Spleen (tissue), 13 donors: ENCODE measurements at places on chromosomes 6 and 20.

- DNase-seq: no peak
These were observed 143.1 kb upstream of the PCSK2 start for GRCh38 chr20:17083738-17084137.

DNA sequence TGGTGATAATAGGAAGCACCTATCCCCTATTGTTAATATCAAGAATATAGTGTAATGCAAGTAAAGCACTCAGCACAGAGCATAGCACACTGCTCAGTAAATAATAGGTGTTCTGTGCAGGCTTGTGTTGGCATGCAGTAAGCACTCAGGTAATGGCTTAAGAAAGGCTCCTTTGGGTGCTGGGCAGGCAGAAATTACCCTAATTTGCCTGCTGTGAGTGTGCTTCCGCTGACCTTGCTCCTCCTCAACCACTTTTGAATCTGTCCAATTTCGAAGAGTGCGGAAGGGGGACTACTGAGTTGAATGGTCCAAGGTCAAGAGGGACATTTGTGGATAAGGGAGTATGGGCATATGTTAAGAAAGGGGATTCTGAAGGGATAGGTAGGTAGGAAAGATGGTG is 15.4 kb downstream of the SRSF3 start:
- no peak for DNase-seq

GRCh38 chr6:13044896-13045295 is 283.4 kb downstream of the TBC1D7 start:
- no peak for DNase-seq

- no peak for DNase-seq
These were observed 79.6 kb upstream of the EPB41L1 start for GRCh38 chr20:36074983-36075382.

DNA sequence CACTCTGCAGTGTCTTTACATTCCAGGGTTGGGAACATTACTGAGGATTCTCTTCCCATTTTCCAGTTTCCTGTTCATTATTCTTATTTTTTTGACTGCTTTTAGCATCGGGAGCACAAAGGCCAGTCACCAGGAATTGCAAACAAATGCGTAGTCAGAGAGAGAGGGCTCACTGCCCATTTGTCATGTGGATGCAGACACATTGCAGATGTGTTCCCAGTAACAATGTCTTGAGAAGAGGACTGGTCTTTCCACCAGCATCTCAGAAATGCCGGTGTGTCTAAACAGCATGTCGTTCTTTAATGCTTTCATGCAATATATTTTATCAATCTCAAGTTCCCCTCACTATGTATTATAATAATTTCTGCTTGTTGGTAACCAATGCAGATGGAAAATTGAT is 952 bp upstream of the TAAR6 start:
- DNase-seq: no peak

GRCh38 chr6:136378888-136379287 is 89.2 kb upstream of the BCLAF1 start:
- no peak for DNase-seq

DNA sequence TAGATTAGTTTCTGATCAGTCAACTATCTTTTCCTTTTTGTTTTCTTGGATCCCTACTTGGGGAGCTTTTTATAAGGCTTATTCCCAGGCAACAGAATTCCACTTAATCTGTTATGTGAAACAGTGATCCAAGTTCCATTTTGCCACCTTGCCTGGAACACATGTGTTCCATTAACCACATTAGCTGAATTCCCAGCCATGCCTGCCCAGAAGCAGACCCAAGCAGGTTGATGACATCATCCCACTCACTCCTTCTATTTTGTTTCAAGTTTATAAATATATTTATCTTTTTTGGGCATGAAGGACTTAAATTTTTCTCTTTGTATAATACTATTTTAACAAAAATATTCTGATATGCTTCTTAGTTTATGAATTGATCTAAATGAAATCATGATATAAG is 587.4 kb downstream of the GRIK2 start:
- no peak for DNase-seq

GRCh38 chr6:100504786-100505737 is 40.3 kb upstream of the SIM1 start:
- no peak for DNase-seq
